Caki2 (cell line): ENCODE measurements at places on chromosomes 12 and 14.

DNA sequence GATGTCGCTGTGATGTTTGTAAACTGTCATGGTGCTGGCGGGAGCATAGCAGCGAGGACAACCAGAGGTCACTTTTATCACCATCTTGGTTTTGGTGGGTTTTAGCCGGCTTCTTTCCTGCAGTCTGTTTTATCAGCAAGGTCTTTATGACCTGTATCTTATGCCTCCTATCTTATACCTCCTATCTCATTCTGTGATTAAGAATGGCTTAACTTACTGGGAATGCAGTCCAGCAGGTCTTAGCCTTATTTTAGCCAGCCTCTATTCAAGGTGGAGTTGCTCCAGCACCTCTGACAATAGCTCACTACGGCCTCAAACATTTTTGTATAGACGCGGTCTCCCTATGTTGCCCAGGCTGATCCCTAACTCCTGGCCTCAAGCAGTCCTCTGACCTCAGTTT lies 53.7 kb downstream of the B4GALNT3 start:
- DNase-seq: no peak

DNA sequence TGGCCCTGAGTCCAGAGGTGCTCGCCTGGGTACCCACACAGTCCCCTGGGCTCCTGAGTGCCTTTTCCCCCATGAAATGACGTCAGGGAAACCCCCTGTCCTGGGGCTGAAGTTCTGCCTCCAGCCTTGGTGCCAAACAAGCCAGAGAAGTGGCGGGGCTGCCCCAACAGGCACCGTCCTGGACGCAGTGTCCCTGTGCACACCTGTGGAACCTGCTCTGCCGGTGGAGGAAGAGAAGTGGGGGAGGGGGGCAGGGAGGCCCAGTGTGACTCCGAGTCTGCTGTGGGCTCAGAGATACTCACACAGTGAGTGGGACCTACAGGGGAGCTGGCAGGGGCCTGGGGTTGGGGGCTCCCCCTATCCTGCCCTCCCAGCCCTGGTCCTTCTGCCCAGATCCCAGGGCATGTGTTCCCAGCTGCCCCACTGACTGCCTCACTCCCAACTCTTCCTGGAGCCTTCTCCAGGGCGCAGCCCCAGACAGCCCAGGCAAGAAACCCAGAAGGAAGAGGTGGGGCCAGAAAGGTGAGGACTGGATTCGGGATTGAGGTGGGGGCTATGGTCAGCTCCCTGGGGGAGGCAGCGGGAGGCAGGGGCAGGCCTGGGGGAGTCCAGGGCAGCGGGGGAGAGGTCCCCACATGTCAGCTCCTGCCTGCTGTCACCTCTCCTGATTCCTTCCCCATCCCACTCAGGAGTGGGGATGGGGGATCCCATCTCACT lies 24.7 kb downstream of the CCDC85C start:
- DNase-seq: peak; percentile 34

DNA sequence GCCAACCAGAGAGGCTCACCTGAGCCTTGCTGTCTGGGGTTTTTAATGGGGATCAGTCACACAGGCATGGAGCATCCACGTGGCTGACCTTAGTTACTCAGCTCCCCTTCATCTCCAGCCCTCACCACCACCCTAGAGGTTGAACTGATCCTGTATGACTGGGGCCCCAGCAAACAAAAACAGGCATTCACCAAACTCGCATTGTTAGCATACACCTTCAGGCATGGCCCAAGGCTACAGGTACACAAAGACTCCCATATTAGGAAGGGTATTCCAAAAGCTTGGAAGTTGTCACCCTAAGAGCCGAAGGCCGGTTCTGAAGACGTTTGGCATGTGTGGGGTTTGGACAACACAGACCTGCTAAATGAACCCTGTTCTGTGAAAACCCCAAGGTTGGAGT lies 10.0 kb downstream of the DNAH10 start:
- DNase-seq: no peak

GRCh38 chr14:80047761-80048160 lies 163.5 kb downstream of the DIO2 start:
- DNase-seq: no peak

DNA sequence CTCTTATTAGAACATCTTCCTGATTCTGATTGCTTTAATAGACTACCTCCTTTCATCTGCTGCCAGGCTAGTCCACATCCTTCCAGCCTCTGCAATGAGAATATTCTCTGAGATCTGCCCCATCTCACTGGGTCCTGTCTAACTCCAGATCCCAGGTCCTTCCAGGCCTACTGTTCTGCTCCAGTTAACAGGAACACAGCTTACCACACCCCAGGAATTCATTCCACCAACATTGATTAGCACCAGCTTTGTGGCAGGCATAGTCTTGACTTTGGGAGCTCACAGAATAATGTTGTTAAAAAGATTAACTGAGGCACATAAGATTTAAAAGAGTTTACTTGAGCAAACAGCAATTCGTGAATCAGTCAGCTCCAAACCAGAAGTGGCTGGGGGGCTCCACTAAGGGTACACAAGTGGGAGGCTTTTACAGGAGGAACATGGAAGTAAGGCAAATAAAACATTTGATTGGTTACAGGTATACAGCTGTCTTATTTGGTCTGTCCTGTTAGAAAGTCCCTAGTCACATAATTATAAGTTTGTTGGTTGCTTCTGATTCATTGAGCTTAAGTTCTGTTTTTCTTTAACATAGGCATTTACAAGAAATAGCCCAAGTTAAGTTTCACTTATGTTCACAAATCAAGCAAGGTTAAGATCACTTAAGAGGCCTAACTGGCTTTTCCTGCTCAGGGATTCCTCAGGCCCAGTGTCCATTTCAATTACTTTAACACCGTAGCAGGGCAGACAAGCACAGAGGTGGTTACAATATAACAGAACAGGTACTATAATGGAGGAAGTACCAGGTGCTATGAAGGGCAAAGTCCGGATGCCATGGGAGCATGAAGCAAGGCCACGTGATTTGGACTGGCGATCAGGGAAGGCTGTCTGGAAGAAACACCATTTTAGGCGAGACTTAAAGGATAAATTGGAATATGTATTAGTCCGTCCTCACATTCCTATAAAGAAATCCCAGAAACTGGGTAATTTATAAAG lies 12.2 kb upstream of the MYH7 start:
- DNase-seq: no peak

- DNase-seq: no peak
These were observed 214.7 kb downstream of the NOVA1 start for GRCh38 chr14:26382901-26383685.

- no peak for DNase-seq
These were observed 30.0 kb downstream of the SH2B3 start for GRCh38 chr12:111435661-111436201.

DNA sequence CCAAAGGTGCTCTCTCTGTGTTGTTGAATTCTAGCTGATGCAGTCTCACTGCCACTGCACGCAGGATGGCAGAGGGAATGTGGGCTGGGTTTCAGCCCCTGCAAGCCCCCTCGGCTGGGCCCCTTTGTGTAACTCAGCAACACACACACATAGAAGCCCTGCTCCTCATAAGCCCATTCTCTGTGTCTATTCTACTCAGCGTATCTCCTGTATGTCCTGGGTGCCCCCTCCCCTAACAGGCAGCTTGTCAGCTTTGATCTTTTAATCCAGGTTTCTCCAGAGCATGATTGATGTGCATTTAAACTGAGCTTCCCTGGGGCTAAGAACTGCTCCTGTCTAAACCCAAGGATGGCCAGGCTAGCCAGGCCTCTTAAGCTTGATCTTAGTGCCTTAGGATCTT lies 43.0 kb downstream of the SRRM4 start:
- DNase-seq: no peak

DNA sequence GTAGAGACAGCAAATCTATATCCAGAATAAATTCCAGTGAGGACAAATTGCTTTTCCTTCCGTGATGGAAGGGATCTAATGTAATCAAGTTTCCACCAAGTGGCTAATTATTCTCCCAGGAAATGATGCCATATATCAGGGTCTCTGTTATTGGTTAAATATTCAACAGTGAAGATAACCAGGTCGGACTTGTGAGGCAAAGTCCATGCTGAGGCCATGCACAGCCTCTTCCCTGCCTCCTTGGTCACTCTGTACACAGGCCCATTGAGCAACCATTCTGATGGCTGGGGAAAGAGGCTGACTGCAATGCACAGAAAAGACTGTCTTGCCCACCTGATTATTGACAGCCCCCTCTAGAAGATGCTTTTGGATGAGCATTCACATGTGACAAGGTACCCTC lies 90.1 kb downstream of the TNFAIP2 start:
- no peak for DNase-seq

DNA sequence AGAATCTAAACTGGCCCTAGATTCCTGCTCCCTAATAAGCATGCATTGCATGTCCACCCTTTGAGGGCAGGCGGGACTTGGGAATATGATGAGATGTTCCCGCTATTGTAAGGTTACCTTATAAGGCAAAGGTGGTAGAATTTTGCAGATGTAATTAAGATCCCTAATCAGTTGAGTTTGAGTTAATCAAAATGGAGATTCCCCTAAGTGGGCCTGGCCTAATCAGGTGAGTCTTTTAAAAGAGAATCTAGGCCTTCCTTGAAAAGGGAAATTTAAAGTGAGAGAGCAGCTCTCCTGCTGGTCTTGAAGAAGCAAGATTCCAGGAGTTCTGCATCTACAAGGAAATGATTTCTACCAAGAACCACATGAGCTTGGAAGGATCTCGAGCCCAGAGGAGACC lies 83.4 kb downstream of the DICER1 start:
- DNase-seq: no peak

- DNase-seq: peak; percentile 83
These were observed 36.6 kb downstream of the DCAF4 start for GRCh38 chr14:72962829-72963312.

- DNase-seq: peak; percentile 84
These were observed at the start of gene TGFB3 for GRCh38 chr14:75981426-75982265. TGFB3 (minus strand) TSS chr14:75981995; CDS start chr14:75980893, 1,102 bp downstream.

GRCh38 chr12:67671419-67671818 lies 22.9 kb downstream of the DYRK2 start:
- DNase-seq: no peak

- no peak for DNase-seq
These were observed 107.6 kb downstream of the APAF1 start for GRCh38 chr12:98752726-98753125.

DNA sequence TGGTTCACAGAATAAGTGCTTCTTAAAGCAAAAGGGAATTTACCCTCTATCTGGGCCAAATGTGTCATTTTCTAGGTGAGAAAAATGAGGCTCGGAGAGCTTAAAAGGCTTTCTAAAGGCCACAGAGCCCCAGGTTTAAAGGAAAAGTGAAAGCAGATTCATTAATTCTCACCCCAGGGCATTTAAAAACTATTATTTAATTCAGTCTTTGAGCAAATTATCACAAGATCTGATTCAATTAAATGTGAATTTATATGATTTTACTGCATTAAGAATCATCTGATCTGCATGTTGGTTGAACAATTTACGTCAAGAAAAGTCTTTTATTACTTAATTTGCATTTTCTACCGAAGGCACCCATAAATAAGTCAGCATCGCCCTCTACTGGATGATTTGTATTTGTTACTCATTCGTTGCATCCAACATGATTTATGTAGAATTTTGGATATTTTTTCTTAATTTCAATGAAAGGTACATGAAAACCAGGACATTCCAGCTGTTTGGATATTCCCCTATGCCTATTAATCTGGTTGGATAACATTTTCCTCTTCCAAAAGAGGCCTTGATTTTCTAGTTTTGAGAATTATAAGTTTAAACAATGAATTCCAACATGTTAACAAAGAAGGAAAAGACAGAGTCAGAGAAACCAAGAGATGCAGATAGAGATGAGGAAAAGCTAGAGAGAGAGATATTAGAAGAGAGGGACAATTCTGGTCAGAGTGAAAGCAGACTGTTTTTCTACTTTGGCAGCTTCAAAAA lies 19.1 kb upstream of the DHRS7 start:
- peak; percentile 33 for DNase-seq

DNA sequence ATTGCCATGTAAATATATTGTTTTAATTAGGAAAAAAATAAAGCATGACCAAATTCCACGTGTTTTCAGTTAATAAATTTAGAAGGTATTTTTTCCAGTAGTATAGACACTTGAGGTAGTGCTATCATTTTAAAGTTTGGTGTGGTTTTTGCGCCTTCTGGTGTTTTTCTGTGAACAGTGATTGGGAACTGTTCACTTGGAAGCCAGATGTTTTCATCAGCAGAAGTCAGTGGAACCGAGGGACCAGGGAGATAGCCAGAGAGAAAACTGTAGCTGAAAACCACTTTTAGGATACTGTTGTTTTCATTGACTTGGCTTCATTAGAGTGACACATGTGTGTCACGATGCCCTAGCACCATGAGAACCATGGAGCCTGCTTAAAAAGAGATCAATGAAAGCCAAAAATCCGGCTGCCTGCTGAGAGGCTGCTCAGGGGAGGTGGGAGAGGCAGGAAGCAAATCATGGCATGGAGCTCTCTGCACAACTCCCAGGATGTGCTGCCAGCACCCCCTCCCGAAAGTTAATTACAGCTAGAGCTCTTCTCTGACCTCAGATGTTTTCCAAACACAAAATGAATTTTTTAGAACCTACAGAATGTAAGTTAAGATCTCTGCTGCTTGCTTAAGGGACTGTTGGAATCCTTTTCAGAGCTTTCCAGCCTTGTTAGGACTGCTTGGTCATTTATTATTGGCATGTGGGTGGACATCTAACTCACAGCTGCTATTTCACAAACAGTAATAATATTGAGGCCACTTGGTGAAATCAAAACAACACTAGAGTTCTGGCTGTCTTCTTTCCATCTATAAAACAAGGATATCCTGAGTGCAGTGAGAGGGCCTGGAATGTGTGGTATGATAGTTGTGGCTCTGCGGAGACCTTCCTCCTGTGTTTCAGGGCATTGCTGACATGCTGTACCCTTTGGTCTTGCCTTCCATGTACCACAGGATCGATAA lies 192.3 kb downstream of the ANO4 start:
- no peak for DNase-seq

GRCh38 chr12:1744932-1745331 lies 54.1 kb downstream of the ADIPOR2 start:
- no peak for DNase-seq

- DNase-seq: no peak
These were observed 136.9 kb downstream of the SCARB1 start for GRCh38 chr12:124726596-124727263.

- no peak for DNase-seq
These were observed 149.4 kb downstream of the SNAPC1 start for GRCh38 chr14:61911574-61911973.

DNA sequence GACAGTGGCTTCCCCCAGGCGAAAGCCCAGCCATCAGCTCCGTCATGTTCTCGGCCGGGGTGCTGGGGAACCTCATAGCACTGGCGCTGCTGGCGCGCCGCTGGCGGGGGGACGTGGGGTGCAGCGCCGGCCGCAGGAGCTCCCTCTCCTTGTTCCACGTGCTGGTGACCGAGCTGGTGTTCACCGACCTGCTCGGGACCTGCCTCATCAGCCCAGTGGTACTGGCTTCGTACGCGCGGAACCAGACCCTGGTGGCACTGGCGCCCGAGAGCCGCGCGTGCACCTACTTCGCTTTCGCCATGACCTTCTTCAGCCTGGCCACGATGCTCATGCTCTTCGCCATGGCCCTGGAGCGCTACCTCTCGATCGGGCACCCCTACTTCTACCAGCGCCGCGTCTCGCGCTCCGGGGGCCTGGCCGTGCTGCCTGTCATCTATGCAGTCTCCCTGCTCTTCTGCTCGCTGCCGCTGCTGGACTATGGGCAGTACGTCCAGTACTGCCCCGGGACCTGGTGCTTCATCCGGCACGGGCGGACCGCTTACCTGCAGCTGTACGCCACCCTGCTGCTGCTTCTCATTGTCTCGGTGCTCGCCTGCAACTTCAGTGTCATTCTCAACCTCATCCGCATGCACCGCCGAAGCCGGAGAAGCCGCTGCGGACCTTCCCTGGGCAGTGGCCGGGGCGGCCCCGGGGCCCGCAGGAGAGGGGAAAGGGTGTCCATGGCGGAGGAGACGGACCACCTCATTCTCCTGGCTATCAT lies 663 bp downstream of the PTGER2 start:
- peak; percentile 35 for DNase-seq
